ENCODE measurements at places on chromosomes 7 and 10.

DNA sequence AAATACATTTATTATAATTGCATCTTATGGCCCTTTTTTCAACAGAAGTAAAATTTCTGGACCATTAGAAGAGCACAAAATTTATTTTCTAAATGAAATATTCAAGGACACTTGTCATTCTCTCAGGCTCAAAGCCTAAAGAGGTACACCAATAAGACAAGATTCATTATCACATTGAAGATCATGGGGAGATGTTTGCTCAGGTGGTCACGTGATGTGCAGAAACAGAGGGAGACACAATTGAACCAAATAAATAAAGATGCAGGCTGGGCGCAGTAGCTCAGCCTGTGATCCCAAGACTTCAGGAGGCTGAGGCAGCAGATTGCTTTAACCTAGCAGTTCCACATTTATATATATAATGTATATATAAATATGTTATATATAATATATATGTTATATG, 53.2 kb upstream of the TMEM254 start:
- no peak for DNase-seq

GRCh38 chr7:149741629-149742028, 31.8 kb downstream of the ZNF467 start:
- peak; percentile 56 for DNase-seq

DNA sequence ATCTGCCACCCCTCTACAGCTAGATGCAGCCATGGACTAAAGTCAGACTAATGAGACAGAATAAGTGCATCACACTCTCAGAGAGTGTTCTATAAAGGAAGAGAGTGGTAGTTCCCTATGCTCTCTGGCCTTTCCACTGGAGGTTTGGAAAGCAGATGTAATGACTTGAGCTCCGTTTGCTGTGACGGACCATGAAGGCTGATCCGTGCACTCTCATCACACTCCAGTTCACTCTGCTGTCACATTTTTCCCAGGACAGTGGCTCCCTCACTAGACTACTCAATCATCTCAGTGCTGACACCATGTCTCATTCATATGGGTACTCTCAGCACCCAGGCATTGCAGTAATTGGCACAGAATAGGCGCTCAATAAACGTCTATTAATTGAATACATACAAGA, 20.4 kb downstream of the TRDMT1 start:
- DNase-seq, result no peak

DNA sequence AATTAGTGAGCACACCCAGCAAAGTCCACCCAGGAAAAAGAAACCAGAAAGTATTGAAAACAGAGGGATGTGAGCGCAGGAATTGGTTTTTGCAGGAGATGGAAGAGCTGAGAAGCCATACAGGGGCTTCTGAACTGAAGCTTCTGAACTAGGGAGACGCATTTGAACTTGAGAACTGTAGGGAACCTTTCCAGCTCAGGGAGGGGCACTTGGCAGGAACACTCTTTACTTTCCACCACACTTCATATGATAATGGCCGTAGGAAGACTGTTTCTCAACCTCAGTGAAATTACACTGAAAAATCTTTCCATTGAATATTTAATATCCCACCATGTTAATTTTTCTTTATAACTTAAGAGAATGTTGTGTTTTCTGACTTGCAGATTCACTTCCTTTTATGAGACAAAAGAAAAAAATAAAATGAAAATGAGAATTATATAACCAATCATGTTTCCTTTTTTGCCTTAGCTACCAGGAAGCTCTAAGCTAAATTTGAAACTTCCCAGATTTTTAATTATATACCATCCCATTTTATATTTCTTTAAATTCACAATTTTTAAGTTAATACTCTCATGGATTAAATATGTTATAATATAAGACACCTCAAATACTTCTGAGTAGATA, 98.3 kb upstream of the TCF7L2 start:
- DNase-seq, result no peak

GRCh38 chr10:130885021-130885655, 426.4 kb downstream of the TCERG1L start:
- no peak for DNase-seq

DNA sequence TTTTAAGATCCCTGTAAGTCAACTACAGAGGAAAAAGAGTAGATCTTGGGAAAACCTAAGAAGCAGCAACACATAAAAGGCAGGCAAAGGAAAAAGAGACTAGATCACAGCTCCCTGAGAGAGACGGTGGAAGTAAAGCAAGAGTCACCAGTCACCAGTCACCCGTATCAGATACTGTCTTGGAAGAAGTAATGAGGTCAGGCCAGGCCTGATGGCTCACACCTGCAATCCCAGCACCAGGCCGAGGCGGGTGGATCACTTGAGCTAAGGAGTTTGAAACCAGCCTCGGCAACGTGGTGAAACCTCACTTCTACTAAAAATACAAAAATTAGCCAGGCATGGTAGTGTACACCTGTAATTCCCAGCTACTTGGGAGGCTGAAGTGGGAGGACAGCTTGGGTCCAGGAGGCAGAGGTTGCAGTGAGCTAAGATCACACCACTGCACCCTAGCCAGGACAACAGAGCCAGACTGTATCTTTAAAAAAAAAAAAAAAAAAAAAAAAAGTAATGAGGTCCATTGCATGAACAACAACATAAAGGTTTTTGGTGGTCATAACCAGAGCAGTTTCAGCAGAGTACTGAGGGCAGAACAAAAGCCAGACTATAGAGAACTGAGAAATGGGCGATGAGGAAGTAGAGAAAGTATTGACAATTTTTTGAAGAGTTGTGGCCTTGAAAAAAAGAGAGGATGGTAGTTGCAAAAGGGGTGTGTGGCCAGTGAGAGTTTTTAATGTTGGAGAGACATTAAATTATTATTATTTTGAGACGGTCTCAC, 16.9 kb downstream of the ZNF713 start:
- no peak for DNase-seq

DNA sequence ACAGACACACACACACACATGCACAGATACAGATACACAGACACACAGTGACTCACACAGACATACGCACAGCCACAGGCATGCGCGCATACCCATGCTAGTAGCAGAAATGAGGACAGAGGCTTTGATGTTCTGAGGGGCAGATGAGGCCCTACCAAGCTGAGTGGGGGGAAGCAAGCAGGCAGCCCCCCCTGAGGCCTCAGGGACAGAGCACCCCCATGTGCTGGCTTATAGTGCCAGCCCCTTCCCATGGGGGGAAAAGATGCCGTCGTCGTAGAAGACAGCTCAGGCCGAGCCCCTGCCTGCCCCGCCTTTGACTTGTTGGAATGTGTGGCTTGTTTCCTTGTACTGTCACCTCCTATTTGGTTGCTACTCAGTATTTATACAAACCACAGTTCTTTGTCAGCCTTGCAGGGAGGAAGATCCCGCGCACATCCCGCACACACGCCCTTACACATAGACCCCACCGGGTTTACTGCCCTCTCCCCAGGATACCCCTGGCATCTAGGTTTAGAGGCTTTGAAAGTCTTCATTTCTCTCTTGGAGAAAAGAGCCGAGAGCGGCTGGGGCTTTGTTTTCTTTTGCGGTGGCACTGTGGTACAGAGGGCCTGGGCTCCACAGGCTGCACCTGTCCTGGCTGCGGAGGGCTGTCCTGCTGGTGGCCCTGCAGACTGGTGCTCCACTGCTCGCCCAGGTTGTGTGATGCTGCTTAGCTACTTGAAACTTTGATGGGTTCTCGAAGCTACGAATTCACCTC, 112.5 kb downstream of the DOCK1 start:
- DNase-seq, result no peak

DNA sequence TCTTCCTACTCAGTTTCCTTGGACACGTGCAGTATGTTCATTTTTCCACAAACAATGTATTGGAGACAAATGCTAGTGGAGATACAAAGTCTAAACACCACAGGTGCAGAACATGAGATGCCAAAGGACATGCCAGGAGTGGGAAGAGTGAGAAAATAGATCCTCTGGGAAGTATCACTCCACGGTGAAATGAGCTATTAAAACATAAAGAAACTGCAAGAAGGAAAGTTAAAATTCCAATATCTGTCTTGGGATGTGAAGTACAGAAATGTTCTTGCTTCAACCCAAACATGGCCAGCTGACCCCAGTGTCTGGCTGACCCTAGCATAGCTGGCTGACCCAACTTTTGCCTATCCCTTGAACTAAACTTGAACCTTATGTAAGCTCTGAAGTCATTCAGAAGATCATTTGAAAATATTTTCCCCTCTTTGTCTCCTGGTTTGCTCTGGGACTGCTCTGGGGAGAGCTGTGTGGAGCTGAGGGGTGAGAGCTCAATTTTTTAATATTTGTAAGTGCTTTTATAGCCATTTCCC, 59.5 kb downstream of the FZD1 start:
- DNase-seq, result no peak

DNA sequence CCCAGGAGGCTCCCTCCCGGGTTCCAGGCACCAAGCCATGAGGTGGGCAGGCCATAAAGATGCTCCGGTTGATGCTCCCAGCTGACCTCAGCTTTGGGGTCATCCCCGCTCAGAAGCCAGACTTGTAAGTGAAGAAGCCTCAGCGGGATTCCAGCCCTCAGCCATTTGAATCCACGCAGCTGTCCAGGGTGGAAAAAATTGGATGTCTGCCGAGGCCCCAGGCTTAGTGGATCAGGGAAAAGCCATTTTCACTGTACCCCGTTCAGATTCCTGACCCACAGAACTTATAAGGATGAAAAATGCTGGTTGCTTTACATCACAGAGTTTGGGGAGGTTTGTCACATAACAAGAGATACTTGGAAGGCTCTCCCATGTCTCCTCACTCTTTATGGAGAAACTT, 49.2 kb upstream of the CPN1 start:
- DNase-seq, result no peak

DNA sequence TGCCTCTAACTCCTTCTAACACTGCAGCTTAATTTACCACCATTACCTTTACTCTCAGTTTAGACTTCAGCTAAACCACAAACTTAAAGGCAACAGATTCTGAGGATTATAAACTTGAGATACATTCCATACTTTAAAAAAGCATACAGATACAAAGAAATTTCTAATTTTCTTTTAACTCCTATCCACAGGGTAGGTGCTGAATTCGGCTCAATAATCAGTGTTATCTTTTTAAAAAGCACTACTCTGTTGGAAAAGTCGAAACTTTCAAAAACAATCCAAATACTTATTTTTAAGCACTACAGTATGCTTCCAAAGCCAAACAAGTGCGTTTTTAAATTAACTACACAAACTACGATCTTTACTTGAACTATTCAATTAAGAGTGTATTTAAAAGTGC, 1.0 kb downstream of the SMNDC1 start:
- no peak for DNase-seq

GRCh38 chr7:44766416-44766801, 17.8 kb downstream of the ZMIZ2 start:
- DNase-seq, result no peak

DNA sequence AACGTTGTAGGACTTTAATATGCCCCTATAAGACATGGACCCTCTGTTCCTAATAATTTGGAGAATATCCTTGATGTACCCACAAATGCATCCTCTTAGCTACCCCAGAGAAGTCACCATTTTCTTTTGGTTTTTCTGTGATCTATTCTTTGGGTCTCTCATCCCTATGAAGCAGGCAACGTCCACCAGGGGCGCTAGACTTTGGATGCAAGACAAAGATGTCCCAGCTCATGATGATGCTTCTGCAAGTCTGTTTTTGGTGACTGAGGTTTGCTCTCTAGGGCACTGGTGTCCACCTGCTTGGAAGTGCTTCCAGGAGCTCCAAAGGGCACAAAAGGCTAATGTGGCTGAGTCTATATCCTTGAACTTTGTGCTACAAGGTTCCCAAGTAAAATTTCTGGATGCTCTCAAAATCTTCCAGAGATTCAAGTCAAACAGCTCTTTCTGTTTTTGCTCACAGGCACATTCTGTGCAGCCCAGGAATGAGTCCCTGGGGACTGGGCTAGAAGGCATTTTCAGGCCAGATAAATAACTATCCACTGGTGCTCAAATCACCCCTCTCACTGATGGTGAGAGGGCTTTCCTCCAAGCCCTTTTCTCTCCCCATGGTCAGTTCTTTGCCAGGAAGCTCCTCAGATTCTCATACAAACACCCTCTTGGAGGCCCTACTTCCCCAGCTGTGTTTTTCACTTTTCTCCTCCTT, 166.4 kb downstream of the C7orf25 start:
- peak; percentile 43 for DNase-seq

DNA sequence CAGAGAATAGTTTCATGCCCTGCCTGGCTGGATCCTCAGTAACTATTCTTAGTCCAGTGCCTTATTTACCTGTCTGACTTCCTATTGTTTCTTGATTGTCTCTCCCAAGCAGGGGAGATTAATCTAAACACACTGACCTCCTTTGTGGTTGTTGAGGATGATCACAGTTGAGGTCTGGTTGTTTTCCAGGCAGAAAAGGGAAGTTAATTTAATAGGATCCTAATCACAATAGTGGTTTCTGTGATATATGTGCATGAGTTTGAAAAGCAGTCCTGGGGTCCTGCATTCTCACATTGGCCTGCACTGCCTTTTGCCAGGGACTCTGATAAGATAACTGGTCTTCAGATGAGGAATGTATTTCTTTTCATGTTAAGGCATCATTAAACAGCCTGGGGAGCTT, 130.1 kb downstream of the SND1 start:
- no peak for DNase-seq

DNA sequence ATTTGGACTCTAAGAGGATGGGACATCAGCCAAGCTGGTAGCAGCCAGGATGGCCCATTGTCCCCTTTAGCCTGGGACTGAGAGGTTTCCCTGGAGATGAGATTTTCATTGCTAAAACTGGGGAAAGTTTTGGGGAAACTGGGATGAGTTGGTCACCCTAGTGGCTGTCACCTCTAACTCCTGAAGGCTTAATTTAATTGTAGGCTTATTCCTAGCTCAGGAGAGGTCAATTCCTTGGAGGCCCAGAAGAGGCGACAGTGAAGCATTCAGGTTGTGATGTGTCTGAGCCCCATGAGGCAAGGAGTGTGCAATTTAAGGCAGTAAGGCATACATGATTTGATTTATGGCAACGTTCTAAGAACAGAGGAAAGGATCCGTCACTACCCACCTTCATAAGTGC, 24.9 kb upstream of the JAZF1 start:
- no peak for DNase-seq

- DNase-seq, result no peak
Measured at GRCh38 chr10:71821909-71822763, 28.9 kb downstream of the PSAP start.

GRCh38 chr10:129039406-129040370, 427.4 kb upstream of the MGMT start:
- no peak for DNase-seq

DNA sequence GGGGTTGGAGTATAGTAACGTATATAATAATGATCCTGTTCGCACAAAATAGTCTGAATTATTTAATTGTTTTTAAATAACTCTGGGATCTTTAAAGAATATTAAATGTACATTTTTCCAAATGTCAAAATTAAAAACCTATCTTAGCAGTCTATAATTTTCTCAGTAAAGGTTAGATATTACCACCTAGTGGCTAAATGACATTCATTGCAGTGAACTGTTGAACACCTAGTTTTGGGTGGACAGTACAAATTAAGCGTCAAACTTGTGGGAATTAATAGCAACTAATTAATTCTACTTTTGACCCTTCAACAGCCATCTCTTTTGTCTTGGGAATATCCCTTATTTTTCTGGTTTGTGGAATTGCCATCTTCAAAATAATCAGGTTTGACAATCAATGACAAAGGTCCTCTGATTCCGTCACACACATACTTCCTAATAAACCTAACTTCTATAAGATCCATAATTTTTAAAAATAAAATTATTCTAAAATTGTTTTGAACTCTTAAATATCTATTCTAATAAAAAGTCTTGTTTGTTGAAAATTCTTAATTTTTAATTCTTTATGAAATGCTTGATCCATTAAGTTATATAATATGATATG, 165.7 kb downstream of the SEMA3D start:
- no peak for DNase-seq

All from head of caudate nucleus (tissue), 42 donors.